Activated T-cell treated with anti-CD3 and anti-CD28 coated beads, Interleukin-2, amount 50 U/mL, for 4 hours (primary cell): ENCODE measurements at places on chromosomes 2 and 18. TPM values are rescaled to one million over a fixed set of nuclear protein-coding genes. Genes with fewer than 3 reads are reported as not detected.

SERPINB3 gene
- not detected for total RNA-seq

MFSD6 gene
- total RNA-seq, result 42.1 TPM

SOWAHC gene
- 0.46 TPM for total RNA-seq

LHCGR gene
- not detected for total RNA-seq

FAM110C gene
- total RNA-seq, result 0.40 TPM

GTF3C2 gene
- 110 TPM for total RNA-seq

SCYGR6 gene
- not detected for total RNA-seq

TTLL4 gene
- 52.5 TPM for total RNA-seq

DSG2 gene
- 0.33 TPM for total RNA-seq

LIPG gene
- total RNA-seq, result 0.16 TPM

PPP1R1C gene
- not detected for total RNA-seq

GPAT2 gene
- total RNA-seq, result 0.20 TPM

NPAS2 gene
- total RNA-seq, result 10.4 TPM

GDF7 gene
- total RNA-seq, result 0.05 TPM

CDK5R2 gene
- not detected for total RNA-seq

CYP27A1 gene
- total RNA-seq, result 0.26 TPM

DNA sequence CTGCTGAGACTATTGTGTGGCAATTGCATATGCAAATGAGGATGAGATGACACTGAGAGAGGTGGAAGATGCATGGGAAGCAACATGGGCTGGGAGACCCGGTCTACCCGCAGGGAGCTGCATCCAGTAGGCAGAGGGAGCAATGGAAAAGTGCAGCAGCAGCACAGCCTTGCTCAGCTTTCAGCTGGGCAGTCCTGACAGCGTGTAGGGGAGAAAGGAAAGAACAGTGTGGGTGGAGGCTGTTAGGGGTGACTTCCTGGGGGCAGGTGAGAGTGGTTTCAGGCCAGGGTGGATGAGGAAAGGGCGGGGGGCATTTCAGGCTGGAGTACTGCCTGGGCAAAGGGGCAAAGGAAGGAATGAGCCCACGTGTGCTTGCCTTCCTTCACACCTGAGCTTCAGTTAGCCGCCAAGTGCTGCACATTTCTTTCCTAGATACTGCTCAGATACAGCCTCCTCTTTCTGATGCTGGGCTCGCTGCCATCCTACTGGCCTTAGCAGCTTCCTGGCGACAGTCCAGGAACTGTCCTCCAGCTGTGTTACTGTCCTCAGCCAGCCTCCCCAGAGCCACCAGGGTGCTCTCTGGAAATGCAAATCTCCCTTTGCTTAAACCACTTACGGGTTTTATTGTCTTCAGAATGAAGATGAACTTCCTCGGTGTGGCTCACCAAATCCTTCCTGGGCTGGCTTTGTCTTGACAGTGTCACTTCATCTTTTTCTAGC, 276.3 kb downstream of the TSN start:
- no peak for DNase-seq

- no peak for DNase-seq
Observed at GRCh38 chr2:85911814-85912692, 23.3 kb upstream of the ST3GAL5 start.

- DNase-seq, result no peak
Observed at GRCh38 chr18:11308499-11308898, 159.1 kb upstream of the PIEZO2 start.

DNA sequence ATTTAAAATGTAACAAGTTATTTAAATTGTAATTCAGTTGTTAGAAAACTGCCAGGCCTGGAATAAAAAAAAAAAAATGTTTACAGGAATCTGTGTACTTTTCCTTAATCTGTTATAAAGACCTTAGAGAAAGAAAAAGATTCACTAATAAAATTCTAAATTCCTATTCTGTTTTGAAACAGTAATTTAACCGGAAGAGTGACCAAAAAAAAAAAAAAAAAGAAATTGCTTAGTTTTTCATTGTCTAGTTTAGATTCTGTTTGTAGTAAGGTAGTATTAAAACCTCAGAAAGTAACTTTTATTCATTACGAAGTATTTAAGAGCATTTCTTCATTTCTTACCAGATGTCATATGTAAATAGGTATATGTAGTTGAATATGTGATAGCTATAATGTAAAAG, 2.5 kb downstream of the REL start:
- DNase-seq, result no peak

DNA sequence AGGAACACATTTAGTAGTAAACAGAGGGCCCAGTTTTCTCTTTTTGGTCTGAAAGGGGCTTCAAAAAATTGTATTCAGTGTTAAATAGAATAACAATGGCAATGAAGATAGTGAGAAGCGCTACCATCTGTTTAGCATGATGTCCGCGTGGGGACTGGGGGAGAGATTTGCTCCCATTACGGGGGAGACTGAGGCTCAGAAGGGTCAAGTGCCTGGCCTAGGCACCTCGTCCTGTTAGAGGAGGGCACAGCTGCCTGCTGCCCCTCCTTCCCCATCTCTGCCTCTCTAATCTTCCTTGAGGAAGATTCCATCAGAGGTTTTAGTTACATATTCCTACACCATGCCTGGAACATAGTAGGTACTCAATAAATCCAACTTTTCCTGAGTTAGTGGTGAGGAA, 10.1 kb upstream of the TMEM185B start:
- no peak for DNase-seq

DNA sequence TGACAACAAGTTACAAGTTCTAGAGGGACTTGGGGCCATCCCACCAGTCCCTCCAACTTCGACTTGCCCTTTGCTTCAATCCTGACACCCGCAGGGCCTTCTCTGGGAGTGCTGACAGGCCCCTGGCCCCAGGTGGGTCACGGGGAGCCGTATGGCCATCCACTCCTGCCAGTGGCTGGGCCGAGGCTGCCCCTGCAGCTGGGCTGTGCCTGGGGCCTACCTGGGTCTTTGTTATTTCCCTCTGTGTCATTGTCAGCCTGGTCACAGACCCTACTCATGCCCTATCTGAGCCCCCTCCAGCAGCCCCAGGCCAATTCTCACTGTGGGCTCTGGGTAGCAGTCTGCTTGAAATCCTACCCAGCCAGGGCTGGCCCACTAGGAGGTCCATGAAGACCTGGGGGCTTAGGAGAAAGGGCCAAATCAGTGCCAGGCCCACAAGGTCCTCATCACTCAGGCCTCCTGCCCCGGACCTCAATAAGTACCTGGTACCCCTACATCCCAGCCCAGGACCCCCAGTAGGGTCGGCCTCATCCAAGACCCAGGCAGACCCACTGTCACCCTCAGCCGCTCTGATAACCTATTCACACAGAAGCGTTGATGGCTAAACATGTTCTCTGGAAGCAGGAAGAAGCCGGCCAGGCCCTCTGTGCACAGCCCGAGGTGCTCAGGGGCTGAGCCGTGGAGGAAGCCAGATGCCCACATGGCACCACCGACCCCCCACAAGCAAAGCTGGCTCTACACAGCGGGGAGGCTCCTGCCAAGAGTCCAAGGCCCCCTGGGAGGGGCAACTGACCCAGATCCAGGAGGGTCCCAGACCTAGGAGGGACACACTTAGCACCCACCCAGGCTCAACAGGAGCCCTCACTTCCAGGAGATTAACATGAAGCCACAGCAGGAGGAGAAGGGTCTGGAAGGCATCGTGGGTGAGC, 57.7 kb downstream of the BIN1 start:
- peak; percentile 2 for DNase-seq

DNA sequence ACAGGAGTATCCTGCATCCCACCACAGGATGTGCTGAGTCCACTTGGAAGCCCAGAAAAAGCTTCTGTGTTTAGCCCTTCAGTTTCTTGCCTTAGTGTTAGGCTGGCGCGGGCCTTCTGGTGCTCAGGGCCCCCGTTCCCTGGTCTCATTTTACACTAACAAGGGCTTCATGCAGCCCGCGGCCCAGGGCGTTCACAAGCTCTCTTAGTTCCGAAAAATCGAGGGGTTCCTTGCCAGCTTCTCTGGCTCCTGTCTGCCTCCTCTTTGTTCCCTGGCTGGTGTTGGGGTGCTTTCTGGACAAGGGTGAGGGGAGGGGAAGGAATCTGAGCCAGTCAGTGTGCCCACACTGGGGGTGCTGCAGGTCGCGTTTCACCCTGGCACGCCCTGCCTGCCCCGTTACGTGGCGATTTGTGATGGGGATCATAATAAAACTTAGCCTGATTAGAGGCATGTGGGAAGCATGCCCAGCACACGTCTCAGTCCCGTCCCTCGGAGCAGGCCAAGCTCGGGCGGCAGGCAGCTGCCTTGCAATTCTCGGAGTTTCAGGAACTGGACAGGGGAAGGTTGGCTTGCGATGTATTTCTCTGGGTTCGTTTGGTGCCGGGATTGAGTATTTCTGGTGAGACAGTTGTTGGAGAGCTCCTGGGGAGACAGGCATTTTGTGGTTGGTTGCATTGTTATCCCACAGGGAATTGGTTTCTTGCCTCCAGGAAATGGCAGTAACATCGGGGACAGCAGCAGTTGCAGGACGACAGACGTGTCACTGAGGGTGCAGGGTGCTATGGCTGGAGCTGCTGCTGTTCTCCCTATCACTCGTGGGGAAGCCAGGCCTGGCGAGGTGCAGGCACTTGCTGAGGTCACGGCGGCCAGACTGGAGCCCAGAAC, 22.9 kb downstream of the SH3BP4 start:
- DNase-seq, result no peak

DNA sequence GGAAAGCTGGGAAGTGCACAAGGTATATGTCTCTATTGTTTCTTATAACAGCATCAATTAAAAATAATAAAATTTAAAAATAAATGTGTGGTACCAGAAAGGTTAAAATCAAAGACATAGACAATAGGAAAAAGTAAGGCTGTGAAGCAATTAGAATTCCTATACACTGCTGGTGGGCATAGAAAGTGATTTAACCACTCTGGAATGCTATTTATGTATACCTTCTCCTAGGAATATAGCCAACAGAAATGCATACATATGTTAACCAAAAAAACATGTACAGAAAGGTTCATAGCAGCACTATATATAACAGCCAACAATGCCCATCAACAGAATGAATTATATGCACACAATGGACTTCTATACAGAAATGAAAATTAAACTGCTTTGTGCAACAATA, 43.0 kb downstream of the WDSUB1 start:
- no peak for DNase-seq

DNA sequence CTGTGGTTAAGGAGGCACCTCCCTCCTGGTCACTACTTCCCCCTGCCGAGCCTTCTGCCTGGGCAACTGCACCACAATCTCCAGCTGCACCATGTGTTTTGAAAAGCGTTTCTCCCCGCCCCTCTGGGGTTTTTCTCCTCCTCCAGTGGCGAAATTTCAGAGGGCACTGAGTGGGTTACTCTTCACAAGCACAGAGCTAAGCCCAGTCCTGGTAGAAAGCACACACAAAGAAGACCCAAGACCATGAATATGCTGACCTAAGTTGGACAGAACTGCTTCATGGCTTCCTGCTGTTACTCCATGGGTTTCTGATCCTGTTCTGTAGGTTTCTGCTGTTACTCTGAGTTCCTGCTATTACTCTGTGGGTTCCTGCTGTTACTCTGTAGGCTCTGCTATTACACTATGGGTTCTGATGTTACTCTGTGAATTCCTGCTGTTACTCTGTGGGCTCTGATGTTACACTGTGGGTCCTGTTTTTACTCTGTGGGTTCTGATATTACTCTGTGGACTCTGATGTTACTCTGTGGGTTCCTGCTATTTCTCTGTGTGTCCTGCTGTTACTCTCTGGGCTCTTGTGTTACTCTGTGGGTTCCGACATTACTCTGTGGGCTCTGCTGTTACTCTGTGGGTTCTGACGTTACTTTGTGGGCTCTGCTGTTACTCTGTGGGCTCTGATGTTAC, 216.6 kb downstream of the RTP5 start:
- no peak for DNase-seq

DNA sequence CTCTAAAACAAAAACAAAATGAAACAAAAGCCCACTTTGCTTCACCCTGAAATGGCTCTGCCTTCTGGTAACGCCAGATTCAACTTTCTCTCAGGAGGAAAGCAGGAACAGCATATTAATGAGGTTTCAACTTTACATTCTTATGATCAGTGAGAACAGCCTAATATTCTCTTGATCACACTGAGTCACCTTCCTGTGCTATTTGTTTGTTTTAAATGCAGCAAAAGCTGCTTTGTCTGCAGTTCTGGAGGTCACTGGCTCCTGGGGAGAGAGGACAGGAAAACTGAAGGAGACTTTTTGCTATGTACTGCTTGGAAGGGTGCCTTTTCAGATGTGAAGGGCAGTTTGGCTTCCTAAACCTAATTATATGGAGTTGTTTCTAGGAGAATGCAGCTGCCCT, 48.1 kb downstream of the MAIP1 start:
- no peak for DNase-seq

- no peak for DNase-seq
Observed at GRCh38 chr2:184370954-184371353, 227.4 kb upstream of the ZNF804A start.

GRCh38 chr2:44886414-44886813, 55.1 kb upstream of the SIX3 start:
- no peak for DNase-seq

- no peak for DNase-seq
Observed at GRCh38 chr2:109383505-109384307, 230.1 kb downstream of the SEPTIN10 start.

DNA sequence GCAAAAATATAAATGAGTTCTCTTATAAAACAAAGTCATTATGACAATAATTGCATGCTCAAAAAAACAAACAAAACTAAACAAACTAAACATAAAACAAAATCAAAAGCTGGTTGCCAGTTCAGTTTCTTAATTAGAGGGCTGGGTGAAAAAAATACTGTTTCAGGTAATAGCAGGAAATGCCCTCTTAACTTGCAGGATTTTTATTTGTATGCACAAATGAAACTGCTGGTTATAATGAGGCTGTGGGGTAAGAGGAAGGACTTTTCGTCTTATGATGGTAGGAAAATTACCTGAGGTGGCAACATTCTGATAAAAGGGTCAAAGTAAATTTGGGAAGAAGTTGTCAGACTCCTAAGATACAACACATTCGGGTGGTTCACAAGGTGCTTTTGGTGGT, 21.5 kb upstream of the CDKL4 start:
- no peak for DNase-seq

DNA sequence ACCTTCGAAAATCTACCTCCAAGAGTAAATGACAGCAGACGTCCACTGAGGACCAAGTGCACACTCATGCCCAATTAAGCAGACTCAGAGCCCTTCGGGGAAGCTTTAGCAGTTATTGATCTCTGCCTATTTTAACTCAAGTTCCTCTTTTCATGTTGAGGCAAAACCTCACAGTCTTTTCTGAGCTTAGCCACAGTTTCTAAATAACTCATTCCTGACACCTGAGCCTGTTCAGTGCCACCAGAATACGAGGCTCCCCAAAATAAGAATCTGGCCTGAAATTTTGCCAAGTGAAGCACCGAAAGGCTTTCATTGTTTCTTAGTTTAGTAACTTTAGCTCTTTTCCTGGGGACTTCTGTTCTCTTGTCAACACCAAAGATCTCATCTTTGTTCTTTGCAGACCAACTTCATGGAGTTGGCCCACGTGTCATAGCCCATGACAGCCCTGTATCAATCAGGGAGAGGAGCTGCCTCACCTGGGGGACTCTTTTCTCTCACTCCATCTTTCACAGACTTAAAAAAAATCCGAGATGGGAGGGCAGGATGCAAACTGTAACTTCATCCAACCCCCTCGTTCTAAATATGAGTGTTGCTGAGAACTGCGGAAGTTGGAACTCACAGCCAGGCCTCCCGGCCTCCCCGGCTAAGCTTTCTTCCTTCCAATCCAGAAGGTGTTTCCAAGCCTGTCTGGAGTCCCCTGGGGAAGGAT, 22.2 kb downstream of the INPP5D start:
- DNase-seq, result no peak

GRCh38 chr2:39513641-39514094, 76.6 kb upstream of the MAP4K3 start:
- DNase-seq, result peak; percentile 15

- DNase-seq, result peak; percentile 8
Observed at GRCh38 chr2:203534621-203535077, 452 bp downstream of the RAPH1 start.
